Activated naive CD4-positive, alpha-beta T cell treated with anti-CD3 and anti-CD28 coated beads for 36 hours (primary cell): ENCODE measurements at places on chromosomes 16 and 17. TPM values are rescaled to one million over a fixed set of nuclear protein-coding genes. Genes with fewer than 3 reads are reported as not detected.

- no peak for DNase-seq
Observed at GRCh38 chr16:20344611-20345010, 7.9 kb downstream of the UMOD start.

Gene ABCC11
- 0.24 TPM for total RNA-seq

DNA sequence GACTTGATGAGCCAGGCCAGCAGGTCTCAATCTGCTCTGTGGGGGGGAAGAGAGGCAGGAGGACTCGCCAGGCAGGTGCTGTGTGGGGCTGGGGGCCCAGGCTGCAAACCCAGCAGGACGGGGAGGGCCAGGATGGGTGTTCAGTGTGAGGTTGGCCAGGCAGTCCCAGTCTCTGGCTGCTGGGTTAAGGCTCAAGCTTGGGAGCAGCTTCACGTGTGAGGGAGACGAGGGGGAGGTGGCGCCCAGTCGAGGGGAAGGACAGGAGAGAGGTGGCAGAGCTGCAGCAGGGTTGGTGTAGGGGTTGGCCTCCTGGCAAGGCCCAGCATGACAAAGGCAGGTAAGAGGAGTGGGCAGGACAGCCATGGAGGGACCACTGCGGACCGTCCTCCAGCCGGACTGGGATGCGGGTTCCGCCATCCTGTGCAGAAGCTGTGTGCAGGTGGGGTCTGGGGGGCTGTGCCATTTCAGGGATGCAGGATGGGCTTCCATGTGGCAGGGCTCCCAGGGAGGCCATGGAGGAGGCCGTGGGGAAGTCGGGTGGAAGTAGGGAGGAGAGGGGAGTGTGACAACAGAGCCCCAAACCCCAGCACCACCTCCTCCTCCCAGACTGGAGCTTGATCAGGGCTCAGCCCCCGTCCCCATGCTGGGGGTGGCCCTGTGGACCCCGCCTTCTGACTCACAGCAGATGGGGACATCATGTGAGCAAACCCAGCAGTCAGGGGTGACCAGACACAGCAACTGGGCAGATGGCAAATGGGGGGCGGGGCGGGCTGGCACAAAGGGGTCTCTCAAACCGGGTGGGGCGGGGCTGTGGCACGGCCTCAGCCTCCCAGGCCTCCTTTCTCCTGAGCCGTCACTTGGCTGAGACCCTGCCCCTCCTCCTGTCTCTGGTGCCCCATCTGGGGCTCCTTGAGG, 2.8 kb downstream of the ADGRG1 start:
- DNase-seq = no peak

Gene BRICD5
- total RNA-seq = 3.1 TPM

DNA sequence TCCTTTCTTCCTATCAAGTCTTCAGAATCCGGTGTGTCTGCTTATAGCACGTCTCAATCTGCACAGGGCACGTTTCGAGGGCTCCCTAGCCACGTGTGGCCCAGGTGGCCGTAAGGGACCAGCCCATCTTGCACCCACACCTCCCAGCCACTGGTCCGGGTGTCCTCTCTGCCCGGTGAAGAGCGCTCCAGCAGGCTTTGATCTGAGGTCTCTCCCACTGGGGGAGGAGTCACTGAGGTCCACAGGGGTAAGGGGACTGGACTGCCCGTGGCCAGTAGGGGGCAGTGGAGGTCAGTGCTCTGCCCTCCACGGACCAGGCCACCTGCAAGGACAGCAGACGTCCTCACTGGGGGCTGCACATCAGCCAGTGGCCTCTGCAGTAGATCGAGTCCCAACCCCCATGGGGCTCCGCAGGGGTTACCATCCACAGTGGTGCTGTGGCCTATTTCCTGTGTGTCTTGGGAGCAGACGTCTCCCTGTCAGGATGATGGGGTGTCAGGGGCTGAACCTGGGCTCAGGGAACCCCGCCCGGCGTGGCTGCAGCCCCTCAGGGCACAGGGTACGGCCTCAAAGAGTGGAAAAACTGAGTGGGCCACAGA, 204.1 kb upstream of the CIBAR2 start:
- DNase-seq = peak; percentile 62

DNA sequence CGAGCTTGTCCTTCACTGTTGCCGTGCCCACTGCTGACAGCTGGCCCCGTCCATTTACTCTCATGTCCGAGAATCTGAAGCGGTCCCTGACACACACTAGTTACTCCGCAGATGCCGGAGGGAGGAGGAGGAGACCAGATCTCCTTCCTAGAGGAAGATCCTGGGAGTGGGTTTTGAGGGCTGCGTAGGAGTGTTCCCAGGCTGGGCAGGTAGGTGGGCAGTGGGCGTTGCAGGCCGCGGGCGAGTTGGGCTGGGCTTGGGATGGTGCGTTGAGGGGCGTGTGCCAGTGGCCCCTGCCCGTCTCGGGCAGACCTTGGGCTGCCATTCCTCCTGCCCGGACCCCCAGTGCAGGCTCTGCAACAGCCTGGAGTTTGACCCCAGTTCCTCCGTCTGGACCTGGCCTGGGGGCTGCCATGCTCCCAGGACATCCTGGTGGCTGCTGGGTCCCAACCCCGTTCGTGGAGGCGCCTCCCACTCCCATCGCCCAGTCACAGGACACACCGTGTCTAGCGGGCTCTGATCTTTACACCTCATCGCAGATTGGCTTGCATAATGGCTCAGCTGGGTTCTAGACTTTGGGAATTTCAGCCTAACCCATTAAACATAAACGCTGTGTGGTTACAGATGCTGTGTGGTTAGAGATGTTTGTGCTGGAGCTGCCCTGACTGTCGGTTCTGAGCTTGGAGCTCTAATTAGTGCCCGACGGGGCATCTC, 22.8 kb downstream of the CACNA1H start:
- DNase-seq = no peak

DNA sequence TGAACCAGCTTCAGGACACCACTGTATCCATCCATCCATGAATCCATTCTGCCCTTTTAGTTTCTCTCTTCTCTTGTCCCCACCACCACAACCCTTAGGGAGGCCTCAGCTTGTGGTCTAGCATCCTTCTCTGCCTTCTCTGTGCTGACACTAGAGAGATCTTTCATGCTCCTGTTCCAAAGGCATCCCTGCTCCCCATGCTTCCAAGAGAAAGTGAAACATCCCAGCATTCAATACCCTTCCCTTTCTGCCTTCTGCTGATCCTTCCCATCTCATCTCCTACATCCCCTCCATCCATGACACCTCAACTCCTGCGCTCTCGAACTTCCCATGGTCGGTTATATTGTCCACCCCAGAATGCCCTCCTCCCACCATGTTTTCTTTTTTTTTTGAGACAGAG, 10.0 kb downstream of the RAPGEFL1 start:
- no peak for DNase-seq

DNA sequence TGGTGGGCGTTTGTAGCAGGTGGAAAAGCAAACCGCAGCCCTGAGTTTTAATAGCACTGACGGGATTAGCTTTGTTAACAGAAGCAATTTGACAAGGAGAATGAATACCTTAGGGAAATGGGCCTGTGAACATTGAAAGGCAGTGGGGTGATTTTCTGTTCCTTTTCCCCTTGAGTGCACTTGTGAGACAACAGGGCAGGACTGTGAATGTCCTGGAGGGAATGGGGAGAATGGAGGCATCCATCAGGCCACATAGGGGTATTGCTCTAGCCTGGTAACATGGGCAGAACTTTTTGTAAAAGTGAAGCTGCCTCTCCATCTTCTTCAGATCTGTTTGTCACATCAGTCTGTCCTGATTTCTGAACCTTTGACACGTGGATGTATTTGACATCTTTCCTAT, 26.2 kb downstream of the USP43 start:
- no peak for DNase-seq

DNA sequence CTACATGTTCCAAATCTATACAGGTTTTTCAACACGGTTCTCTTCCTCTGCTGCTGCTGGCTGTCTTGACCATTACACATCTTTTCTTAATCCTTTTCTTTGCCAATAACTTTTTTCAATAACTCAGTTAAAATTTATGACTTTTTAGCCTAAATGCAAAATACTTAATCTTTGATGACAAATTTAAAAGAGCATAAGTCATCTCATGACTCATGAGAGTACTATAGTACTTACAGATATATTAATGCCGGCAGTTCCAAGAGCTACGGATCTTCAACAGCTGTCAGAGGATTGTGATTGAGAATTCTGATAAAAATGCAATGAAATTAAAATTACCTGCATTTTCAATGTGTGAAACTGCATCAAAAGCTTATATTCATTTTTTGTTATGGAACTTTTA, 105.5 kb downstream of the KPNA2 start:
- DNase-seq = no peak

DNA sequence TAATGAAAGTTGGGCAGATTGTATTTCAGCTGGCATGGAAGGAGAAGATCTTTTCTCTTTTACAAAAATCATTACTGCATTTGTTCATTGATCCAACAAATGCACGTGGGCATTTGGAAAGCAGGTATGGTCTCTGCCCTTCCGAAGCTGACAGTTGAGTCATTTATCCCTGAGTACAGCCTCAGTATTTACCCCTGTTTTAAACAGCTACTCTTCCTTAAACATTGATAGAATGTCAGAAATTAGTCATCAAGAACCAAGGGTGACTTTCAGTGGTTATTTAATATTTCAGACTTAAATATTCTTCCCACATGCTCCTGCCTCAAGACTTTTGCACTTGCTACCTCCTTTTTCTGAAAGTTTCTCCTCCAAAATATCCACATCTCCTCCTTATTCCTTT, 226.7 kb upstream of the HSBP1 start:
- no peak for DNase-seq

Gene CDH8
- not detected for total RNA-seq

Gene HIC1
- 14.8 TPM for total RNA-seq

Gene ITGAX
- total RNA-seq = 2.4 TPM

- peak; percentile 4 for DNase-seq
Observed at GRCh38 chr17:83064732-83065659, 14.4 kb upstream of the METRNL start.

GRCh38 chr16:87895641-87896141, 26.4 kb upstream of the SLC7A5 start:
- DNase-seq = peak; percentile 96

Gene FGF11
- 1.3 TPM for total RNA-seq

GRCh38 chr16:86171329-86171728, 272.4 kb downstream of the IRF8 start:
- no peak for DNase-seq

DNA sequence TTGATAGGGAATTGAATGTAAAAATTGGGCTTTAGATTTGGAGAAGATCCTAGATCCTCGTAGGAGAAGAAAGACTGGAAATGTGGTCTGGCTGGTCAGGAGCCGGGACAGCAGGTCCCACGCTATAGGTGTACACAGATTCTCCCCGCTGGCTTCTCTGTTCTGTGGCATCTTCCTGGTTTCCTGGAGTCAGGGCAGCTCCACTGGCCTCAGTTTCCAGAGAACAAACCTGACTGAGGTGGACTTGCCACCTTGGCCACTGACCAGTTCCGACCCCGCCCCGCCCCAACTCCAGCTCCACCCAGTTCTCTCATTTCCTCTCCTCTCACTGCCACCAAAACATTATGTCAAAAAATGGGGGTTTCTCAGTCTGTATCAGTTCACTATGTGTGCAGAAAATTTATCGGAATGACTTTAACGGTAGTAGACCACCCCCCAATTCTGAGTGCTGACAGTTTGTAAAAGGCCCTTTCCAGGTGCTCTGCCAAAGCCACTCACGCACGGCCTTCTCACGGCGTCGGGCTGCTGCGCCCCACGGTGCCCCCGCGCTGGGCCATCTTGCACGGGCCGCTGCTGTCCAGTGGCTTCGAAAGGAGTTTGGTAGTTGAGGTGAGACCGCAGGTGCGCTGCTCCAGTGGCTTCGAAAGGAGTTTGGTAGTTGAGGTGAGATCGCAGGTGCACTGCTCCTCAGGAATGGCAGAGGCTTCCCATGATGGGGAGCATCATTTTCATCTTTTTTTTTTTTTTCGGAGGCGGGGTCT, 161.4 kb upstream of the CHMP6 start:
- DNase-seq = no peak

GRCh38 chr17:28081467-28081866, 39.0 kb downstream of the NLK start:
- no peak for DNase-seq

- DNase-seq = no peak
Observed at GRCh38 chr16:877242-878071, 76.9 kb upstream of the GNG13 start.

DNA sequence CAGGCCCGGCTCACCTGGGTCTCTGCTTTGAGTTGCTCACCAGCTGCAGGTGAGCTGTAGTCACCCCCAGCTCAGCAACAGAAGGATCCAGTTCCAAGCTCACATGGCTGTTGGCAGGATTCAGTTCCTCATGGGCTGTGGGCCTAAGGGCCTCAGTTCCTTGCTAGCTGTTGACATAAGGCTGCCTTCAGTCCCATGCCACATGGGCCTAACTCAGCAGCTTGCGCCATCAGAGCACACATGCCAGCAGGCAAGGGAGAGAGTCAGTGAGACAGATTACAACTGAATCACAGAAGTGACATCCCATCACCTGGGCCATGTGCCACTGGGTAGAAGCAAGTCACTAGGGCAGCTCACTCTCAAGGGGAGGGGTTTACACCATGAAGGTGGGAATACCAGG, 24.7 kb downstream of the PSMD7 start:
- no peak for DNase-seq
